ENCODE measurements at places on chromosomes 11 and 22.

DNA sequence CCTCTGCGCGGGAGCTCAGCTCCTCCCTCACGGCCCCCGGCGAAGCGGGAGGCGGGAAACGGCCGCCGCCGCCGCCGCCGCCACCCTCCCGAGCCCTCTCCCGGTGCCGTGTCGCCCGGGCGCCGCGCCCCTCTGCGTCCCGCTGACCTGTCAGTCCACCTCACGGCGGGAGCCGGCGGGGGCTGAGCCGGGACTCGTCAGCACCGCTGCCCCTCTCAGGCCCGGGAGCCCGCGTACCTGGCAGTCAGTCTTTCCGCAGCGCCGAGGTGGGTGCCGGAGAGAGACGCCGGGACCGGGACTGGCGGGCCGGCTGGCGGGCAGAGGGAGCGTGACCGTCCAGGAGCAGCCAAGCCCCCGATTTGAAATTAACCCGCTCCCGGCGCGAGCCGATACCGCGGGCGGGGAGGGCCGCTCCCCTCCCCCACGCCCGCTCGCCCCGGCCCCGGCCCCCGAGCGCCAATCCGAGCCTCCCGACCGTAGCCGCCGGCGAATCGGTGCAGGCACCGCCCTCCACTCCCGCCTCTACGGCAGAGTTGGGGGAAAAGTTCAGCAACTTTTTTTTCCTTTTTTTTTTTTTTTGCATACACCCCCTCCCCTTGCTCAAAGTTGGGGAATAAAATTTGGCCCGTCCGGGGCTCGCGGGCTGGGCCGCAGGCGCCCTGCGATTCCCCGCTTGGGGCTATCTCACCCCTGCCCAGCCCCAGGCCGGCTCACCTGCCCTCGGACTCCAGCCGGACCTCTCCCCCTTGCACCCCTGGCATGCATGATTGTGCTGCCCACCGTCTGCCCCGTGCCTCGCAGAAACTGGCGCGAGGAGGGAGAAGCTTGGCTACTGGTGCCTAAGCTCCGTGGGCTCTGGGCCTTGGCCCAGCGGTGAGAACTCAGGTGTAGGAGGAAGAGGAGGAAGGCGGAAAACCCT, 774 bp upstream of the E2F8 start:
- DNase-seq, result no peak

DNA sequence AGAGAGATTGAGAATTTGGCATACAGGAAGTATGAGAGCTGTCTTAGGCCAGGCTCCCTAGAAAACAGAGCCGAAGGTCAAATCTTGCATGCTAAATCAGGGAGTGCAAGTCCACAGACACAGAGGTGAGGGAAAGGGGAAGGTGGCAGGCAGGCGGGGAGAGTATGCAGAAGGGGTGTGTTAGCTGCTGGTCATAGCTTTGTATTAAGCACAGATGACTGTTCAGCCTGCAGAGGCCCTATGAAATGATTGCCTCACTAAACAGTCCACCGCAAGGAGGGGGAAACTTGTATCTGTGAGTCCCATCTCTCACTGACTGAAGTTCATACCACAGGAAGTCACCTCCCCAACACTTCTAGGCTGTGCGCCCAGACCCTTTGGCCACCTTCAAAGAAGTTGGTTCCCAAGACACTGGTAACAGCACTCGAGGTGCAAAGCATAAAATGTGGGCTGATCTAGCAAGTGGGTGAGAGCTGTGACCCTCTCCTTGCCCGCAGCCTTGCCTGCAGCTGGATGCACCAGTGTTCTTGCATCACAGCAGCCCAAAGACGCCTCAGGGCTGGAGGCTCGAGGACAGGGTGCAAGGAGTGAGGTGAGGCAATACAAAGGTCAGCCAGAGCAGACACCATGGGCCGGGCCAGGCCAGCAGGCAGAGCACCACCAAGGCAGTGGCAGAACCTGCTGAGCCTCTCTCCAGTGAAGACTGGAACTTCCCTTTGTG, 115.3 kb upstream of the TBCEL start:
- DNase-seq, result peak; percentile 10

- DNase-seq, result no peak
Observed at GRCh38 chr11:20137637-20138036, 22.6 kb downstream of the DBX1 start.

GRCh38 chr11:13277768-13278608, at the start of gene BMAL1:
Gene BMAL1 (plus strand): TSS chr11:13277790. CDS start chr11:13354309, 76,519 bp downstream.
- DNase-seq, result peak; percentile 13
